ENCODE measurements at places on chromosomes 11 and 22.

DNA sequence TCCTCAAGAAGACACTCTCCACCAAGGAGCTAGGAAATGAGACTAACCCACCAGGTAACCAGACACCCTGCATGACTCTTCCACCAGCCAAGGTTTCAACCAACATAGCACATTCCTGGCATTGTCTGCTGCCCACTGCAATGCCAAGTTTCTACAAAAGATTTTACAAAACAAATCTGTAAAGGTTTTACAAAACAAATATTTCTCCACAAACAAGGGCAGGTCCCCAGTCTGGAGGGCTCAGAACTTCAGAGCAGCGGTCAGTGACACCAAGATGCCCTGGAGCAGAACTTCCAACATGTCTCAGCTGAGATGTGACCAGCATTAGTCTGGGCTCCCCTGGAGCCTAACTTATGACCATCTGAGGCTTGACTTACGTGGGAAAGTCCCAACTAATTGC lies 14.0 kb downstream of the GALNT18 start:
- peak; percentile 0 for DNase-seq

DNA sequence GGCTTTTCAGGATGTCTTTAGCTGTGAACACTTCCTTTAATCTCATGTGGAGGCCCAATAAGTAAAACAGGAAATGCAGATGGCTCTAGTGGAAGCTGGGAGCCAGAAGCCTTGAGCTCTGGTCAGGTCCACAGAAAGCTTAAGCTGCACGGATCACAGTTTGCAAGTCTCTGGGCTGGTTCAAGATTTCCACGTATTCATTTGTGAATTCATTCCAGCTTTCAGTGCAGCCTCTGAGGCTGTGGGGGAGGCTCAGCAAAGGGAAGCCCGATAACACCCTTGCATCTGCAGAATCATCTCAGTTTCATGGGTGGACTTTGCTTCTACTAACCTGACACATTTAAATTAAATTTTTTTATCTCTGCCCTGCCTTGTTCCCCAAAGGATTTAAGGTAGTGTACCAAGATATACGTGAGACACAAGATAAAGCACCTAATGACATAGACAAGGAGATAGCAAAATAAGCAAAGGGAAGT lies 65.6 kb downstream of the ISX start:
- DNase-seq, result no peak

- peak; percentile 92 for DNase-seq
These were observed 15.7 kb upstream of the PGA3 start for GRCh38 chr11:61187505-61188130.

DNA sequence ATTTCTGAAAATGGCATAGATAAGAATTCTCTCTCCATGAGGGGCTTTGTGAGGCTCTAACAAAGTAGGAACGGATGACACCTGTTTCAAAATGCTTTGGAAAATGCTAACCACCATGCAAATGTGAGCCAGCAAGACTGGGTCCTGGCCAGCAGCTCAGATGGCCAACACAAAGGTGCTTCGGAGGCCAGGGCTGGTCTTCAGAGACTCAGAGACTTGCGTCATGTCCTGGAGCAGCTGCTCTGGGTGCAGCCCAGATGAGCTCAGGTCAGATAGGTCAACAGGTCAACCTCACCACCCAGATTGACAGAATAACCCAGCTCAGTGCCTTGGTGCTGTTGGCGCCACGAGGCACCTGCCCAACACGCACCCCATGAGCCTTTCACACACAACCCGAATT lies 12.0 kb upstream of the TMEM121B start:
- DNase-seq, result no peak

Measured in adipocyte (in vitro differentiated cells).